ENCODE measurements at places on chromosomes 7 and 10.

DNA sequence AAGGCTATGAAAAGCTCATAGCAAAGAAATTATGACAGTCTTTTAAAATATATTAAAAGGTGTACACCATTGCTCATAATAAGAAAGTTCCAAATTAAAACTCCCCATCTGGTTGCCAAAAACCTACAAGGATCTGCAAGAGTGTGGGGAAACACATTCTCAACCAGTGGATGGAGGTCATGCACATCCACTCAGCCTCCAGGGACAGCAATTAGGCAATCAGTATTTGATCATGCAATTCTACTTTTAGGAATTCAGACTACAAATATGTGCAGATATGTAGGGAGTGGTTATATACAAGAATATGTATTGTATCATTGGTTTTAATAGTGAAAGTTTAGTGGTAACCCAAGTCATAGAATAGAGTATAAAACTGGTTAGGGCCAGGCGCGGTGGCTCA, 157.8 kb downstream of the FGFR2 start:
- DNase-seq, result no peak

DNA sequence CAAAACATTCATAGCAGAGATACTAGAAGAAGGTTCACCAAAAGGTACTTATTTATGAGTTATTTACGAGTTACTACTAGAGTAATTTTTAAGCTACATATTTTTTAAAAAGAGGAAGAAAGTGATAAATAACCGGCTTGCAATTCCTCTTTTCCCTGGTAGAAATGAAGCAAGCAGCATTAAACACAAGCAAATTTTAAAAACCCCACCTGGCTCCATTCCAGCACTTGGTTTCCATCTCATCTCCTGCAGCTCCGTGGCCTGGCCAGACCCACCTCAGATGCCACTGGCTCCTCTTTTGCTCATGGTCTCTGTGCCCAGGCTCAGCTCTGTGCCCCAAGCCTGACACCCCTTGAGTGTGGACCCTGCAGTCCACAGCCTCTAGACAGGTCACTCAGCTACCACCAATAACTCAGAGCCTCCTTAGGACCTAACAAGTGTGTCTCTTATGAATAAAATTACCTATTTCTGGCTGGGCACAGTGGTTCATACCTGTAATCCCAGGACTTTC, 479.5 kb downstream of the TNS3 start:
- DNase-seq, result no peak

- DNase-seq, result no peak
These were observed 126.9 kb upstream of the ADCY1 start for GRCh38 chr7:45447296-45447695.

DNA sequence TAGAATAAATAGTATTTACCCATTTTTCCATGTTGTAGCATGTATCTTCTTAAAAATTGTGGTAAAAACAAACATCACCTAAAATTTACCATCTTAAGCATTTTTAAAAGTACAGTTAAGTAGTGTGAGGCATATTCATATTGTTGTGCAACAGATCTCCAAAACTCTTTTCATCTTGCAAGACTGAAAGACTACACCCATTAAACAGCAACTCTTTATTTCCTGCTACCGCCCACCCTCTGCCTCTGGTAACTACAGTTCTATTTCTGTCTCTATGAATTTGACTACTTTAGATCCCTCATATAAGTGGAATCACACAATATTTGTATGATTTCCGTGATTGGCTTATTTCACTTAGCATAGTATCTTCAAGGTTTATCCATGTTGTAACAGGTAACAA, 40.0 kb upstream of the AGBL3 start:
- no peak for DNase-seq

DNA sequence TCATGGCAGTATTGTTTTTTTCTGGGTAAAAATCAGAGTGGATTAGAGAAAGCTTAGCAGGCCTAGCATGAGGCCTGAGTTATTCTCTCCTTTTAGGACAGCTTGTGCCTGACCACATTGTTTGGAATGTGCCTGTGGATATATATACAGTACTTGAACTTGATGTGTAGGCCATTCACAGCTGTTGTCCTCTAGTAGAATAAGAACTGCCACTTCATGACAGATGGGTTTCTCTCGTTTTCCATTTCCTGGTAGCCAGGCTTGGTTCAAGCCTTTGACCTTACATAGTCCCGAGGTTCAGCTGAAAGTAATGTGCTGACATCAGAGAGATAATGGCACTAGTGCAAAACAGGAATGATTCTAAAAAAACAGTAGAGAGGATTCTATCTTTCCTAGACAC, 473.9 kb downstream of the AUTS2 start:
- DNase-seq, result no peak

GRCh38 chr7:3437467-3437866, 136.4 kb downstream of the SDK1 start:
- no peak for DNase-seq

- DNase-seq, result no peak
These were observed 22.4 kb upstream of the NEBL start for GRCh38 chr10:20919481-20919880.

DNA sequence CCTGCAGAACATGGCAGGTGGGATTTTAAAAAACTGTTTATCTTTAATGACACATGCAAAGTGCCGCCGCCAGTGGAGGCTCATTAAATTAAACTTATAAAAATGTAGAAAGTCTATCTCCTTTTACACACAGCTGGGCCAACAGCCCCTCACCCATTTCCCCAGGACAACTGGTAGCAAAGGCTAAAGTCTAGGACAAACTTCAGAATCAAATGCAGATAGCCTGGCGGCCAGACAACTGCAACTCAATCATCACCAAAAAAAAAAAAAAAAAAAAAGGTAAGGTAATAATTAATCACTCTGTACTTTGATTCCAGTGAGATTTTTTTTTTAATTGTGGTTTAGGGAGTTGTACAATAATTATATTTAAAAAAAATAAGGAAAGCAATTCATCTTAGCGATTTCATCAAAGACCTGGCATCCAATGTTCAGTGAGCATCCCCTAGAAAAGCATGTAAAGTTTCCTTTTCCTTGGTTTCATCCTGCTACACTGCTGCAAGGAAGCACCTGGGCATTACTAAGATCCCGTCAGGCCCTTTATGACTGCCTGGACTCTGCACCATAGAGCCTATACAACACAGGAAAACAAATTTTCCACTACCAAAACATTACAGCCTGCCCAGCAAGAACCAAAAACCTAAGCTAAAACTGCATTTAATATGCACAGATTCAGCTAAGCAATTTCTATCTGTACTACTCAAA, 98.5 kb downstream of the GRB10 start:
- no peak for DNase-seq

- no peak for DNase-seq
These were observed 11.7 kb upstream of the CCDC172 start for GRCh38 chr10:116312548-116312947.

GRCh38 chr7:32299133-32299702, 191.0 kb downstream of the LSM5 start:
- no peak for DNase-seq

DNA sequence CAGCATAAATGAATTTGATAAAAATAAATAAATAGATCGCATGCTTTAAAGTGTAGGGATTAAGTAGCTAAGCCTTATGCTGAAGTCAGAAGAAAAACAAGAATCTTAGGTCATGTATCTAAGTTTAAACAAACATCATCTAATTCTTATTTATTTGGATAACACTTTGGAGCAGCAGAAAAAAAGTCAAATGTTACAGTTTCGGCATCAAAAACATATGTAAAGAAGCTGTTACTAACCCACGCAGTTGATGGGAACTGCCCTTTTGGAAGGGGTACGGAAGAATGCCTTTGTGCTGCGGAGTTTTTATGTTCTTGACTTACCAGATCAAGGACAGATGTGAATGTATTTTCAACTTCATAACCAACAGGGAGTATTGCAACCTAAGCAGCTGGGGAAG, 37.3 kb upstream of the HABP2 start:
- no peak for DNase-seq

Data from stimulated activated CD8-positive, alpha-beta memory T cell treated with anti-CD3 and anti-CD28 coated beads, Interleukin-12 subunit alpha, Interleukin-12 subunit beta, amount 100 ng/mL, for 1 hour (primary cell).